ENCODE measurements at places on chromosomes 13 and 19. TPM values are rescaled to one million over a fixed set of nuclear protein-coding genes. Genes with fewer than 3 reads are reported as not detected.

- H3K36me3 ChIP-seq: no peaks in the 10 kb centered on the region
- H3K4me3 ChIP-seq: no peak overlapping the region
- no peaks in the 10 kb centered on the region for H3K4me1 ChIP-seq
- no peaks in the 10 kb centered on the region for H3K27me3 ChIP-seq
Measured at GRCh38 chr13:25153736-25154135, 18.4 kb downstream of the AMER2 start.

GRCh38 chr19:33005440-33005839 is 33.4 kb downstream of the FAAP24 start:
- no peak for DNase-seq
- H3K27me3 ChIP-seq: no peaks in the 10 kb centered on the region
- H3K4me3 ChIP-seq: no peak overlapping the region
- peaks cover 13% of the 10 kb centered on the region for H3K36me3 ChIP-seq

DNA sequence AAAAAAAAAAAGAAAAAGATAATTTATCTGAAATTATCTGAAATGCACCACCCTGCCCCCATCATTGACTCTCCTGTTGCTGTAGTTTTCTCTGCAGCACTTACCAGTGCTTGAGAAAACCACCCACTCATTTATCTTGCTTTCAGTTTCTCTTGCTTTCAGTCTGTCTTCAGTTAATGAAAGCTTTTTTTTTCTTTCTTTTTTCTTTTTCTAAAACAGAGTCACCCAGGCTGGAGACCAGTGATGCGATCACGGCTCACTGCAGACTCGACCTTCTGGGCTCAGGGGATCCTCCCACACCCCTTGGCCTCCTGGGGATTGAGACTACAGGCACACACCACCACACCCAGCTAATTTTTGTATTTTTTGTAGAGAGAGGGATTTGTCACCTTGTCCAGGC is 4.3 kb upstream of the ACP5 start:
- DNase-seq: no peak
- no peaks in the 10 kb centered on the region for H3K27me3 ChIP-seq
- no peak overlapping the region for H3K27ac ChIP-seq
- H3K36me3 ChIP-seq: no peaks in the 10 kb centered on the region

- peaks cover 16% of the 10 kb centered on the region for H3K4me1 ChIP-seq
- no peak overlapping the region for H3K27ac ChIP-seq
- no peaks in the 10 kb centered on the region for H3K27me3 ChIP-seq
- H3K4me3 ChIP-seq: no peak overlapping the region
- no peak for DNase-seq
- H3K36me3 ChIP-seq: no peaks in the 10 kb centered on the region
Measured at GRCh38 chr13:74219566-74219965, 85.4 kb upstream of the KLF12 start.

DNA sequence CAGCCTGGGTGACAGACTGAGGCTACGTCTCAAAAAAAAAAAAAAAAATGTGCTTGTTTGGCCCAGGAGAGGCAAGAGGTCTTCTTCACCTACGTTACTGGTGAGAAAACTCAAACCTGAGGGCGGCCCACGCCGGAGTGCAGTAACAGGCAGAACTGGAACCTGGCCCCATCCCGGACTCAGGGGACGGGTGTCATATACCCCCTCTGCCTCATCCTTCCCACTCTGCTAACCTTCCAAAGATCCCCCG is 414 bp upstream of the ADAT3 start:
- peaks cover 7% of the 10 kb centered on the region for H3K4me1 ChIP-seq
- DNase-seq: no peak

GRCh38 chr13:113048766-113049165 is 56.8 kb upstream of the F7 start:
- DNase-seq: no peak
- no peaks in the 10 kb centered on the region for H3K36me3 ChIP-seq
- peaks cover 3% of the 10 kb centered on the region for H3K27me3 ChIP-seq
- no peak overlapping the region for H3K27ac ChIP-seq
- H3K4me3 ChIP-seq: no peak overlapping the region
- H3K4me1 ChIP-seq: peaks cover 8% of the 10 kb centered on the region

DNA sequence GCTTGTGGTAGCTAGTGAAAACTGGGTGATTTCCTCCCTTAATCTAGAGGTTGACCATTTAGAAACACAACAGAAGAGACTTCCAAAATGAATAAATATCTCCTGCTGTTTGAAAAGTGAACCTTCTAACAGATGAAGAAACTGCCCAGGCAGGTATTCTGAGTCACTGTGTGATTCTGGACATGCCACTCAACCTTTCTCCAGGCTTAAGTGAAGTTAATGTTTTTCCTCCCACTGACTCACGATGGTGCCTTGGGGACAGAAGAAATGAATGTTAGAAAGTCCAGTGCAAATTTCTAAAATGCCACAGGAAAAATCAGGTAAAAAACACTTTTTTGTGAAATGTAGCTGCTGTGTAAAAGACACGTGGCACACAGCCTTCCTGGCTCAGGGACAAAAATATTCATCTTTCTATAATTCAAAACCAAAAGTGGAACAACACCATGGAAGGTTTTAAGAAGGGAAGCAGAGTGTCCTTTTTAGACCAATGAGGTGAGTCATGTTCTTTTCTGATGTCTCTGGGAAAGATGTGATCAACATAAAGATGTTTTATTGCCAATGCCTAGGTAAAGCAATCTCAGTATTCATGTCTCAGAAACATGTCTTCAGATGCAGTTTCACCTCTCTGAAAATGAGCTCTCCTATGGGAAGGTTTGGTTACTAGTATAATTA is 9.1 kb downstream of the UBE2L5 start:
- no peaks in the 10 kb centered on the region for H3K27me3 ChIP-seq
- no peak overlapping the region for H3K27ac ChIP-seq
- H3K4me3 ChIP-seq: no peak overlapping the region
- no peak for DNase-seq
- peaks cover 30% of the 10 kb centered on the region for H3K4me1 ChIP-seq

PALM3 gene
- not detected for total RNA-seq

RPS16 gene
- total RNA-seq: 54.0 TPM
